Uterus (tissue), 4 donors: ENCODE measurements at places on chromosomes 3 and 15. TPM values are rescaled to one million over a fixed set of nuclear protein-coding genes. Genes with fewer than 3 reads are reported as not detected.

GRCh38 chr3:13451301-13451673 is 28.8 kb upstream of the HDAC11 start:
- no peaks in the 10 kb centered on the region for H3K36me3 ChIP-seq
- peak overlapping the region; percentile 95 for H3K27ac ChIP-seq
- H3K27me3 ChIP-seq = no peaks in the 10 kb centered on the region
- H3K4me1 ChIP-seq = no peaks in the 10 kb centered on the region
- peak; percentile 22 for DNase-seq

GRCh38 chr15:99944131-99944530 is 210.9 kb upstream of the LYSMD4 start:
- H3K4me1 ChIP-seq = no peaks in the 10 kb centered on the region
- H3K4me3 ChIP-seq = no peak overlapping the region
- DNase-seq = no peak
- no peaks in the 10 kb centered on the region for H3K27me3 ChIP-seq
- no peaks in the 10 kb centered on the region for H3K36me3 ChIP-seq

GRCh38 chr15:83094583-83094982 is 12.9 kb upstream of the TM6SF1 start:
- no peaks in the 10 kb centered on the region for H3K36me3 ChIP-seq
- H3K27me3 ChIP-seq = no peaks in the 10 kb centered on the region
- DNase-seq = no peak

Gene PAK2
- 22.1 TPM for total RNA-seq

DNA sequence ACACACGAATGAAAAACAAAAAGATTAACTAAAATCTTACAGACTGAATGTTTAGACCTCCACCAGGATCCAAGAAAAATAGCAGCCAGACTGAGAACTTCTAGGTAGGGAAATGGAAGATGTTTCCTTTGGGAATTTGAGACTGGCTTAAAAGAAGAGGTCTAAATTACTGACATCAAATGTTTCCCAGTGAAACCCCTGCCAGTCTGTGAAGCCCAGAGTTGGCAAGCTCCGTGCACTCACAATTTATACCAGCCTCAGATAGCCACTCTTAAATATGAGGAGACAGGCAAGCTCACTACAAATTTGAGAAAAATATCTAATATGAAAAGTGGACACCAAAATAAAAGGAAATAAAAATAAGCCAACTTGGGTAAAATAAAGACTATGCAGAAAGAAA is 700.5 kb upstream of the ZNF385D start:
- H3K27me3 ChIP-seq = no peaks in the 10 kb centered on the region
- DNase-seq = no peak
- H3K4me1 ChIP-seq = no peaks in the 10 kb centered on the region

DNA sequence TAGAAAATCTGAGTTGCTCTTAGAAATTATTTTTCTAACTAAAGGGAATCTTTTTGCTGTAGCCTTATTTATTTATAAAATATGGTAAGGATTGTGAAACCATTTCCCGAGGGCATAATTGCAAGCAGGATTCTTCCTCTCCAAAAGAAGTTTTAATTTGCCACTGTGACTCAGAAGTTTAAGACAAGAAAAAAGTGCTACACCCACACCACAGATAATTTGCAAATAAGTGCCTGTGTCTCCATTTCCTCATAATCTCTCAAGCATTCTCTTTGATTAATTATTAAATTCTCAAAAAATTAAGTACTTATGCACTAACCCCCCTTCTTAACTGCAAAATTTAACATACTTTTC is 43.6 kb downstream of the RASA2 start:
- H3K4me3 ChIP-seq = no peak overlapping the region
- H3K36me3 ChIP-seq = no peaks in the 10 kb centered on the region
- peak overlapping the region; percentile 76 for H3K27ac ChIP-seq
- no peak for DNase-seq
- no peaks in the 10 kb centered on the region for H3K27me3 ChIP-seq

- no peaks in the 10 kb centered on the region for H3K4me1 ChIP-seq
- no peaks in the 10 kb centered on the region for H3K36me3 ChIP-seq
- DNase-seq = peak; percentile 18
- H3K27ac ChIP-seq = no peak overlapping the region
Observed at GRCh38 chr3:75294124-75294523, 370.0 kb upstream of the FRG2C start.

DNA sequence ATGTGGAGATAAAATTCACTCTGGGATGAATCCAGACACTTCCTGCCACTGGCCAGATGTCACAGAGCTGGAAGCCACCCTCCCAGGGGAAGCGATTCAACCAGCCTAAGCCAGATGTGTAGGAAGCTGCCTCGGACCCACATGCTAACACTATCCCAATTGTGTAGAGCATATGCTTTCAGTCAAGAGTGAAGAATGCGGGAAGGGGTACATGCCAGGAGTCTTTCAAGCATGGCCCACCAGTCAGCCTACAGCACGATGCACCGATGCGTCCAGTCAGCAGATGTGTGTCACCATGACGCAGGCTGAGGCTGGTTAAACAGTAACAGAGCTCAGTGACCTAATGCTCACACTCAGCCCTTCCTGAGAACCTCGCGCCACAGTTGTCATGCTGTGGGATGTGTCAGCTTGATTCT is 38.8 kb upstream of the BNC1 start:
- no peak for DNase-seq
- H3K36me3 ChIP-seq = no peaks in the 10 kb centered on the region
- no peaks in the 10 kb centered on the region for H3K4me1 ChIP-seq
- no peaks in the 10 kb centered on the region for H3K27me3 ChIP-seq
- no peak overlapping the region for H3K27ac ChIP-seq

DNA sequence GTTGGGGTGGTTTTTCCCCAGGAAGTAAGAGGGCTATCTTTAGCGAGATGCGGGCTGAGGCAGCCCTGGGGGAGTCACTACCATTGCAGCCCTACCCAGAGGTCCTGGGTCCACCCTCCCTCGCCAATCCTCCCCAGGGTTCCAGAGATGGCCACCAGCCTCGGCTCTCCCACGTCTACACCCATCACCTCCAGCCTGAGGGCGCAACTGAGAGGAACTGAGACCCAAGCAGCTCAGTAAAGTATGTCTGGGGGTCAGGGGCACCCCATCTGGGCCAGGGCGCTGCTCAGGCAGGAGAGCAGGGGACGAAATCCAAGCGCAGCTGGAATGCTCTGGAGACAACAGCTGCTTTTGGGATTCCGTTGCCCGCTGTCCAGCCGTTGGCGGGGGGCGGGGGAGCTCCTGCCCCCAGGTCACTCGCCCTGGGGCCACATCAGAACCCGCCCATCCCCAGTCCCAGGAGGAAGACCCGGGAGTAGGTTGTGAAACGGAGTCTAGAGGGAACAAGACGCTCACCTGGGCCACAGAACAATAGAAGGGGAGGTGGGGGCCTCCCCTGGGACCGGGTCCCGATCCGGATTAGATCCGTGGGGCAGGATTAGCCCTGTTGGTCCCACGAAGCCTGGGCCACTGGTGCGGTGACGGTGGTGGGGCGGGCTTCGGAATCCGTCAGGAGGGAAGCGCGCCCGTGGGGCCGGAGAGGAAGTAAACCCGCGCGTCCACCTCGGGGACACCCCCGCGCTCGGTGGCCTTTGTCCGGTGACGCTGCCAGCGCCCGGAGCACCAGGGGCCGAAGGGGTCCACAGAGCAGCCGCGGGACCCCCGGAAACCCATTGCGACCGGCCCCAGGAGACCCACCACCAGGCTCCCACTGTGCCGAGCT is 1.4 kb upstream of the NDUFAF3 start:
- peak; percentile 51 for DNase-seq
- no peaks in the 10 kb centered on the region for H3K36me3 ChIP-seq
- H3K4me1 ChIP-seq = peaks cover 14% of the 10 kb centered on the region
- H3K27ac ChIP-seq = peak overlapping the region; percentile 98
- H3K4me3 ChIP-seq = peak overlapping the region; percentile 93

Gene HES1
- total RNA-seq = 50.9 TPM

GRCh38 chr3:149648525-149648924 is 9.3 kb downstream of the WWTR1 start:
- peak overlapping the region; percentile 55 for H3K27ac ChIP-seq
- H3K36me3 ChIP-seq = no peaks in the 10 kb centered on the region
- no peak for DNase-seq
- H3K4me1 ChIP-seq = peaks cover 19% of the 10 kb centered on the region

Gene RGMA
- 3.6 TPM for total RNA-seq

DNA sequence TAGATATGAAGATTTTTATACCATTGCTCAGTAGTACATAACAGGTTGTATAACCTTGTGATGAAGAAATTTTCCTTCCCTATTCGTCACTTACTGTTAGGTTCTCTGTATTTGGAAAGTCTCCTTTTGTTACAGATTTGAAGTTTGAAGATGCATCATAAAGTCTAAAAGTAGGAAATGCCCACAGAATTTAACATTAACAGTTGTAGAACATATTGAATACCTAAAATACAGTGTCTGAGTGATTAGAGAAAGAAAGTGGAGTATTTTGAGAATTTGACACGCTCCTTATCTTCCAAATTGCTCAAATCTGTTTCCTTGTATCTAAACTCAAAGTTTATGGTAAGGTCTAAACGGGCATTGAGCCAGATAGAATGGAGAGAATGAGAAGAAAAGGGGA is 111.3 kb downstream of the MBNL1 start:
- no peak overlapping the region for H3K4me3 ChIP-seq
- peak overlapping the region; percentile 80 for H3K27ac ChIP-seq
- peaks cover 17% of the 10 kb centered on the region for H3K4me1 ChIP-seq
- H3K36me3 ChIP-seq = no peaks in the 10 kb centered on the region

- DNase-seq = no peak
- H3K4me1 ChIP-seq = no peaks in the 10 kb centered on the region
- no peaks in the 10 kb centered on the region for H3K27me3 ChIP-seq
- H3K27ac ChIP-seq = no peak overlapping the region
- no peak overlapping the region for H3K4me3 ChIP-seq
Observed at GRCh38 chr3:139226731-139227130, 117.1 kb upstream of the MRPS22 start.

- DNase-seq = no peak
- H3K36me3 ChIP-seq = no peaks in the 10 kb centered on the region
- H3K4me1 ChIP-seq = no peaks in the 10 kb centered on the region
- no peak overlapping the region for H3K4me3 ChIP-seq
- no peaks in the 10 kb centered on the region for H3K27me3 ChIP-seq
Observed at GRCh38 chr3:160157321-160157720, 67.9 kb upstream of the C3orf80 start.

DNA sequence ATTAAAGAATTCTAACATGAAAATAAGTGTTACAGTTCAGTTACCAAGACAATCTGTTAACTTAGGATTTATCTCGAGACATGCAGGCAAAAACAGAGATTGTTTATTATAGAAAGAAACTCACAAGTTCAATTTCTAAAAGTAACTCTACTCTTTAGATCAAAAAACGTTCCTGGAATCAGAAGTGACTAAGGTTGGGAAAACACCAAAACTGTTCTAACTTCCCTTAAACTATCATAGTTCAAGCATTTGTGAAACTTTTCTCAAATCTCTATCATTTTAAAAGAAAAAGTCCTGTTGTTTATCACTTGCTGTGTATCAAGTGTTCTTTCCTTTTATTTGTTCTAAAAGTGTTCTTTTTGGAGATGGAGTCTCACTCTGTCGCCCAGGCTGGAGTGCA is 8.7 kb downstream of the WDR82 start:
- peak overlapping the region; percentile 74 for H3K27ac ChIP-seq
- H3K4me3 ChIP-seq = no peak overlapping the region
- no peak for DNase-seq
- H3K27me3 ChIP-seq = no peaks in the 10 kb centered on the region

GRCh38 chr15:101675796-101676582 is 23.8 kb upstream of the TM2D3 start:
- DNase-seq = no peak
- H3K27ac ChIP-seq = no peak overlapping the region
- no peak overlapping the region for H3K4me3 ChIP-seq
- no peaks in the 10 kb centered on the region for H3K36me3 ChIP-seq
- no peaks in the 10 kb centered on the region for H3K4me1 ChIP-seq

DNA sequence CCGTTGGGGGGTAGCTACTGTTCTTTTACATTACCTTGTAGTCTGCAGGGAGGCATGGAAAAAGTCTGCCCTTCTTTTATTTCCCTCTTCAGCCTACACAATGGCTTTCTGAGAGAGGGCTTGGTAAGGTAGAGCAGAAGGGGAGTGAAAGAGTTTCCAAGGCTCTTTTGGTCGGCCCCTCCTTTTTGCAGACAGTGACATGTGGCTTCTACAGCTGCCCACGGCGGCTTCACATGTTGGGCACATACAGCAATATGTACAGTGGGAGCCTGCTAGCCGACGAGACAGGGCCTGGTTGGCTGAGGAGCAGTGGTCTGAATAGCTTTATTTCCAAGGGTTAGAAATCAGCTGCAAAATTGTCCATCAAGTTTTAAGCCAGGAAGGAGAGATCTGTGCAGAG is 4.0 kb downstream of the INAFM2 start:
- no peak overlapping the region for H3K27ac ChIP-seq
- no peaks in the 10 kb centered on the region for H3K36me3 ChIP-seq
- no peaks in the 10 kb centered on the region for H3K4me1 ChIP-seq
- H3K4me3 ChIP-seq = no peak overlapping the region
- H3K27me3 ChIP-seq = no peaks in the 10 kb centered on the region

DNA sequence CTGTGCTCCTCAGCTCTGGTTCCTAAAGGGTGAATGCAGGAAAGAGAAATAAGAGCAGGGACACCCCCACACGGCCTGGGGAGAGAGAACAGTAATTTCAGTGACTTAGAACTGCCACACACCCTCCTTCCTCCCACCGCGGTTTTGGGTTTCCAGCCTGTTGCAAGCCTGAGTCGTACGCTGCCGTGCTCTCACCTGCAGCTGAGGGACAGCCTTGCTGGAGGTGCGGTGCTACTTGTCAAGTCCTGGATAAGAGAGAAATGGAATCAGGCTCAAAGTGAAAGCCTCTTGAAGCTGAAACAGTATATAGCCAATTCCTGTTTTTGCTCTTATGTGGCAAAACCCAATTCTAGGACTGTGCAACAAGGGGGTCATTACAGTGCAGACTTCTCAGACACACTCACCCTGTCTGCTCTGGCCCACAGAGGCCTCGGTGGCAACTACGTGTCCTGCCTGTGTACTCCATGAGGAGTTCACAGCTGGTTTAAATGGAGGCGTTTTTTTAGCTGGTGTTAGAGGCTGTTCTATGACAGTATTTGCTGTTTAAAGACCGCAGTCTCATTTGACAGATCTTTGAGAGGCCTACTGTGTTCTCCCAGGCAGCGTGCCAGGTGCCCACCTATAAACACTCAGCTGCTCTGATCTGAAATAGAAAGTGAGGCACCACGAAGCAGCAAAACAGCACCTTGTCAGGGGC is 42.9 kb downstream of the TBC1D2B start:
- no peaks in the 10 kb centered on the region for H3K36me3 ChIP-seq
- peaks cover 4% of the 10 kb centered on the region for H3K4me1 ChIP-seq
- H3K27me3 ChIP-seq = no peaks in the 10 kb centered on the region
- peak overlapping the region; percentile 62 for H3K27ac ChIP-seq

- H3K27me3 ChIP-seq = no peaks in the 10 kb centered on the region
- H3K4me1 ChIP-seq = no peaks in the 10 kb centered on the region
- no peak overlapping the region for H3K27ac ChIP-seq
- H3K4me3 ChIP-seq = no peak overlapping the region
- no peaks in the 10 kb centered on the region for H3K36me3 ChIP-seq
Observed at GRCh38 chr3:111080413-111080812, 8.8 kb downstream of the NECTIN3 start.

- no peak overlapping the region for H3K4me3 ChIP-seq
- no peak overlapping the region for H3K27ac ChIP-seq
- no peaks in the 10 kb centered on the region for H3K27me3 ChIP-seq
- no peaks in the 10 kb centered on the region for H3K36me3 ChIP-seq
- no peaks in the 10 kb centered on the region for H3K4me1 ChIP-seq
Observed at GRCh38 chr3:153714588-153715290, 406.5 kb upstream of the ARHGEF26 start.

- H3K36me3 ChIP-seq = no peaks in the 10 kb centered on the region
- no peak for DNase-seq
- H3K27ac ChIP-seq = no peak overlapping the region
Observed at GRCh38 chr15:92645731-92646130, 9.8 kb downstream of the FAM174B start.
